ENCODE measurements at places on chromosomes 3 and 15.

DNA sequence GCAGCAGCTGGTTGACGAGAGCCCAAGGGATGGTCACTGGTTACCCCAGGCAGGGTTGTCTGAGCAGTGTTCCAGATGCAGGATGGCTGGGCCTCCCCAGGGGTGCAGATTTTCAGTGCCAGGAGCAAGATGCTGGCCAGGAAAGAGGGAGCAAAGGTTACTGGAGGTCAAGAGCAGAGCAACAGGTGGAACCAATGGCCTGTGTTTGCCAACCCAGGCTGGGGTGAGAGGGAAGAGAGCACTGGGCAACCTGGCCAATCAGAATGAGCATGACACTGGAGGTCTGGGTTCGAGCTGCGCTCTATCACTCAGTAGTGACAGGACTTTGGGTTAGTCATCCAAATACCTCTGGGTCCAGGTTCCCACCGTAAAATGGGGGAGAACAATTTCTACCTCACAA, 90.6 kb upstream of the TLE3 start:
- DNase-seq, result no peak

GRCh38 chr15:56654624-56655023, 78.7 kb downstream of the ZNF280D start:
- DNase-seq, result no peak

DNA sequence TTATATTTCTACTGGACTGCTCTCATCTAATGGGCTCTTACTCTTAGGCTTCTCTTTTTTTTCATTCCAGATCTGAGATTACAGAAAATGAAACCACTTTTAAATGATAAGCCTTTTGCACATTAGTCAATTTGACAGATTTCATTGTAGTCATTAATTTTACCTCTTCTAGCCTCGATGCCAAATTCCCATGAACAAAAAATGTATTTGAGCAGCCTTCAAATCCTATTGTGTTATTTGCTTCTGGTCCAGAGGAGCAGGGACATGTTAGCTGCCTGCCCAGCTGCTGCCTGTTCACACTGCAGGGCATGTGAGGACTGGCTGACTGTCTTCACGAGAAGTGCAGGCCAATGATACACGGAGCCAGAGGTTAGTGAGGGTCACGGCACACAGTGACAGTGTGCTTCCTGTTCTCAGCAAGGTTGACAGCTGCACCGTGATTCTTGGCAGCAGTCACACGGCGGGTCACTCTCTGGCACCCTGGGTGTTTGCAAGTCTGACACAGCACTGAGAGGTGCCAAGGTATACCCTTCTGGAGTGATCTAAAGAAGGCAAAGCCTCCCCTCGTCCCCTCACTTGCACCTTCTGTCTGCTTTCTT, 40.8 kb downstream of the KAT2B start:
- no peak for DNase-seq

- no peak for DNase-seq
Measured at GRCh38 chr15:45384700-45385099, 6.4 kb upstream of the GATM start.

DNA sequence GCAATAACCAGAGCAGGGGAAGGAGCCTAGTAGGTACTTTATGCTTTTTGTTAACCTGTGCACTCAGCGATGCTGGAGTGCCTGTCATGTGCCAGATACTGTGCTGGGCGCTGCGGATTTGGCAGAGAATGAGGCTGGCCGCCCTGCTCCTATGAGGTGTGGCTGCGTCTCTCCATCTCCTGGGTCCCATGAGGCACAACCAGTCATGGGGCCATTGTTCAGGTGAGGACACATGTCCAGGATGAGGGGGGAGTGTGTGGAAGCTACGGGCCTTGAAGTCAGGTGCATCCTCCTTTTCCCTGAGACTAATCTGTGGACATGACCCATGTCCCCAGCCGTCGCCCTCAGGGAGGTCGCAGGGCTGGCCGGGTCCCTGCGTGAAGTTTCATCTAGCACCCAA, 963 bp upstream of the TXNRD3 start:
- no peak for DNase-seq

- no peak for DNase-seq
Measured at GRCh38 chr3:138642226-138642926, 33.8 kb downstream of the FAIM start.

DNA sequence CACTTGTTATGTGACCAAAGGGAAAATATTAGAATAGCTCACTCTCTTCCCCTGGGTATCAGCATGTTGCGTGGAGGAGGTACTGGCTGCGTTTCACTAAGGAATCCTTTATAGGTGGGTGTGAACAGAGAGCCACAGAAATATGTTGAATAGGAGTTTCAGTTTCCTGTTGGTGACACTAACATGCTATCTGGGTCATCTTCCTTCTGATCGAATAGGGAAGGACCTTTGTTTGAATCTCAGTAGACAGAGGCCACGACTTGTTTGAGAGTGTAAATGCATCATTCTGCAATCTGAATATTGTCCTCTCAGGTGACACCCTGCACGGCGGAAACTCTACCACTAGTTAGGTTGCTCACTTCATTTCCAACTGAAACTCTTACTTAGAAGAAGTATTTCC, 157.9 kb upstream of the SLC2A2 start:
- no peak for DNase-seq

- DNase-seq, result no peak
Measured at GRCh38 chr3:46479696-46480095, 15.0 kb upstream of the LTF start.

- no peak for DNase-seq
Measured at GRCh38 chr3:152071924-152072323, 196.8 kb upstream of the MBNL1 start.

DNA sequence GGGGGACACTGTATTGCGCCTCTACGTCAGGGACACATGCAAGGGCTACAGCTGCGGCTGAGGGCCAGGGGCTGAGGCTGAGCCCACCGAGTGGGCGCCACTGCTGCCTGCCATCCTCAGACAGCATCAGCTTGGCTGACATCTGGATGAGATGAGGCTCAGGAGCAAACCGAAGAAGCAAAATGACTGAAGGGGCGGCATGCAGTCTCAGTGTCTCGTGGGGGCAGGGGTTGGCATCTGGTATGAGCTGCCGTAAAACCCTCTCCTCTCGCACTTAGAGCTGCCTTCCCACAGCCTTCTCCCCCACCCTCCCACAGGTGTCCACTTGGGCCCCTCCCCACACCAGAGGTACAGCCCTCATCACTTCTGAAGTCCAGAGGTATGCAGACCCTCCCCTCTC, 24.2 kb upstream of the CMTM7 start:
- DNase-seq, result no peak

DNA sequence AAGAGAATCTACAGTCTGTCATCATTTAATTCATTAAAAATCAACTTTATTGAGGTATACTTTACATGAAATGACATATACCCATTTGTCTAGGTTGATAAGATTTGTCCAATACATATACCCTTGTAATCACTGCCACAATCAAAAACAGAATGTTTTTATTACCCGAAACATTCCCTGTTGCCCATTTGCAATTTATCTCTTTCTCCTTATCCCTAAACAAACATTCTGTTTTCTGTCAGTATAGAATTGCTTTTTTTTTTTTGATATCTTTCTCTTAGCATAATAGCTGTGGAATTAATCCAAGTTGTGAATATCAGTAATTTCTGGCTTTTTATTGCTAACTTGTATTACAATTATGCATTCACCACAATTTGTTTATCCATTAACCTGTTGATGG, 4.3 kb upstream of the CNTN6 start:
- no peak for DNase-seq

- DNase-seq, result no peak
Measured at GRCh38 chr3:152452318-152452717, 183.6 kb downstream of the MBNL1 start.

GRCh38 chr3:45944830-45945620, 1.8 kb downstream of the CXCR6 start:
- no peak for DNase-seq

GRCh38 chr3:176219970-176220369, 977.3 kb downstream of the TBL1XR1 start:
- no peak for DNase-seq

DNA sequence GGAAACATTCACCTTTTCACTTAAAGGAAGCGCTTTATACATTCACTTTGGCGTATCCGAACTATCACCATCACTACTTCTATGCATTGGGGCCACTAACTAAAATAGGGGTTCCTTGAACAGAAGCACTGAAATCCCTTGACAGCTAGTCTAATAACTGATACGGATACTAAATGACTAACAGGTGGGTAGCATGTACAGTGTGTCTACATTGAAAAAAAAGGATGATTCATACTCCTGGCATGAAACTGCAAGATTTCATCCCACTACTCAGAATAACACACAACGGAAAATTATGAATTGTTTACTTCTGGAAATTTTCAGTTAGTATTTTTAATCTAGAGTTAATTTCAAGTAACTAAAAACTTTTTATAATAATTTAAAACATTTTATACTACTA, 96.7 kb downstream of the SMARCC1 start:
- DNase-seq, result no peak

DNA sequence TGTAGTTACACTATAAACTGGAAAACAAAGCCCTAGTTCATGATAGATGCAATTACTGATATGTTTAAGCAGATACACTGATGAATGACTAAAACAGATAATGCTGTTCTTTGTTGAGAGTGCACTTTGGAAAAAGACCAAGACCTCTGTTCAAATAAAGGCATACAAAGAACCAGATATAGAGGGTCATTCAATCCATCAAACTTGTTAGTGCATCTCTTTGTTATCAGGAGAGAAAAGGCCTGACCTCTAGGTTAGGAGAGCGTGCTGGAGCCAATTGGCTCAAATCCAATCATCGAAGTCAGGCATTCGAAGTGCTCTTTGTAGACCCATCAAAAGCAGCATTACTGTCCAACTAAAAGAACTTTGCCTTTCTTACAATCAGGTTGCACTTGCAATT, 124.2 kb downstream of the TFG start:
- no peak for DNase-seq

DNA sequence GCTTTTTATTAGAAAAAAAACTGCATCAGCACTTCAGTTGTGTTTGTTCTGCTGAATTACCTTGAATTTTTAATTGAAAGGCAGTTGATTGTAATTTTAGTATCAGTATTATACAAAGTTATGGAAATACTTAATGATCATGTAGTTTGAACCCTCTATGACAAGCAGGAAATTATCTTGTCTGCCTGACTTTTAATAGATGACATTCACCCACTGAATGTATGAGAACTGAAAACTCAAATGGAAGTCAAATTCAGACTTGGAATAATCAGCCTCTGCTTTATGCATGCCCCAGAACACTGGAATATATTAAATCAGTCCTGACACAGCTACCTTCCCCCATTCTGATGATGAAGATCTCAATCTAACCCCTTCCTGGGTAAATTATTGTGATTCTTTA, 73.5 kb downstream of the SLC49A4 start:
- DNase-seq, result no peak

DNA sequence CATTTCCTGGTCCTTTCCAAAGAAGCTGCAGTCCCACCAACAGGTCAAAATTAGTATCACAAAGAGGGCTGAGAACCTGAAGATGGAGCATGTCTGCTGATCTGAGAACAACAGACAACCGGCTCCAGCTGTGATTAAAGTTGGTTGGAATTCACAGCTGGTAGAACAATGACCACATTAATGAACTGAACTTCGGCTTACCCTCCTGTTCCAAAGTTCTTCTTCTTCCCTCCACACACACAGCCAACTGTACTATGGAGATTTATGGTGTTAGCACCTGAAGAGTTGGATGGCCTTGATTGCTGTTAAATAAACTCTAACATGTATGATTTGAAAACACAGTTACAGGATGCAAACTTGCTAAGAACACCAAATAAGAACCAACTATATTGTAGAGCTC, 27.4 kb upstream of the ROPN1 start:
- DNase-seq, result no peak

DNA sequence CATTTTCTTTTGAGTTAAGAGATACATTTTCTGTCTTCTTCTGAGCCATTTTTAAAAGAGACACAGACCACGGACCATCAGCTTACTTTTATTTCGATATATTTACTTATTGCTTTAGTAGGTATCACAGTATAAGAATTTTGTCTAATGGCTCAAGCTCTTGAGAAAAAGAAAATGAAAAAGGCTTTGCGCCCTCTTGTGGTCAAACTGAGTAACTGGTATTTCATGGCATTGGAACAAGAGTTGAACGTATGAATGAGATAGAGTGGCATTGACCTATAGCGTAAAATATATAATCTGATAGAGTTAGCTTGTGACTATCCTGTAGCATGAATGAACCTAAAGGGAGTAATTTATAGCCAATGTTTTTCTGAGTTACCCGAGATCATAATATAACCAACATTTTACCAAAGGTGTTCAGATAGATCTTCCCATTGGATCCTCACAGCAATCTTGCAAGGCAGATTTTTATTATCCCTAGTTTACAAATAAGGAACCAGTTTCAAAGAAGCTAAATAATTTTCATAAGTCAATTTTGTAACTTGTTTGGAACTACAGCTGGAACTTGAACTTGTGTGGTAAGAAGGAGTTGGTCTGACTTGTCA, 154.6 kb downstream of the POLR2M start:
- no peak for DNase-seq

DNA sequence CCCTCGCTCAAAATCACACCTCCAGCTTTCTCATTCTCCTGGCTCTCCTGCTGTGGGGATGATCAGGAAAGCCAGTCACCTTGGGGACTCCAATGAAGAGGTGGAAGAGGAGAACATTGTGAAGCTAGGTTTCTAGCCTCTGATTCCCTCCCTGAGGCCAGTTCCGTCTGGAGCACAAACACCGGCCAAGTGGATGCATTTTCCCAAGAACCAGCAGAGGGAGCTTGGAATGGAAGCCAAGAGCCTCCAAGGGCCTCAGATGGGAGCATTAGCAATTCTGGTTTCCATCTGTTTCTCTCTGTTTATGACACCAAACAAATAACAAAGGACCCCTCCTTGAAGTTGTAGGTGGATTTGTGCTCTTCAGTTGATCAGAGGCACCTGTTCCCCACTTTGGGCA, 40.6 kb upstream of the NMNAT3 start:
- DNase-seq, result no peak

GRCh38 chr3:194623449-194624290, 9.5 kb downstream of the TMEM44 start:
- DNase-seq, result no peak

DNA sequence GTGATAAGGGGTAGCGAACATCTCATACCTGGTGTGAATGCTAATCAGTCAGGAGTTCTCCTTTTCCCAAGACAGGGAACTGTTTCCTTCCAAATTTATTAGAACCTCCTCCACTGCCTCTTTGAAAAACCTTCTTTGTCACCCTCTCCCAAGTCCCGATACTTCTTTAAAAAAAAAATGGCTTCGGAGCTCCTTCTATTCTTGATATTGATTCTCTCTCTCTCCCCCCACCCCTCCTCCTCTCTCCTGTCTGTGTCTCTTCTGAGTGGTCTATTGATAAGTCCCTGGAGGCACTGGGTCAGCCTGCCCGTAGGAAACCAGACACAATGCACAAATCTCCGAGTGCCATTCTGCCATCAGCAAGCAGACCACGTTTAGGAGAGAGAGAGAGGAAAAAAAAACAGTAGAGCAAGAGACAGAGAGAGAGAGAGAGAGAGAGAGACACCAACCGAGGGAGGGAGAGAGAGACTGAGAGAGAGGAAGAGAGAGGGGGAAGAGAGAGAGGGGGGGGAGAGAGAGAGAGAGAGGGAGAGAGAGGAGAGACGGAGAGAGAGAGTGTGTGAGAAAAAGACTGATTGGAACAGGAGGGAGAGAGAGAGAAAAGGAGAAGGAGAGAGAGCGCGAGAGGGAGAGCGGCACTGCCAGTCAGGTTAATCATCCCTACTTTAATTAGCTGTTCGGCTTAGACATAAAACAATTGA, 160.9 kb downstream of the TIGIT start:
- no peak for DNase-seq
